ENCODE measurements at places on chromosomes 7 and 10.
A peak's percentile ranks its signal among the peaks of the same experiment; 100 is the strongest.

- DNase-seq = no peak
Measured at GRCh38 chr7:55066524-55066923, 47.7 kb downstream of the EGFR start.

GRCh38 chr7:30471205-30471604, 7.4 kb downstream of the NOD1 start:
- DNase-seq = no peak

- DNase-seq = no peak
Measured at GRCh38 chr7:142767861-142768260, 2.9 kb upstream of the PRSS2 start.

- no peak for DNase-seq
Measured at GRCh38 chr7:7354674-7355073, 172.3 kb downstream of the C1GALT1 start.

GRCh38 chr7:149824748-149825566, 13.2 kb upstream of the ZNF862 start:
- DNase-seq = no peak

DNA sequence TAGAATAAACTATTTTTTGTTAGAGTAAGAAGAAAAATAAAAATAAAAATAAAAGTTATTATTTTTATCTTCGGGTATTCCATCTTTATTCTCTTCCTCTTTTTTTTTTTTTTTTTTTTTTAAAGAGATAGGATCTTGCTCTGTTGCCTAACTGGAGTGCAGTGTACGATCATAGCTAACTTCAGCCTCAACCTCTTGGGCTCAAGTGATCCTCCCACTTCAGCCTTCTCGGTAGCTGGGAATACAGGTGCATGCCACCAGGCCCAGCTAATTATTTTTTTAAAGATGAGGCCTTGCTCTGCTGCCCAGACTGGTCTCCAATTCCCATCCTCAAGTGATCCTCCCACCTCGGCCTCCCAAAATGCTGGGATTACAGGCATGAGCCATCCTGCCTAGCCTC, 15.4 kb downstream of the STAM start:
- peak; percentile 56 for DNase-seq

DNA sequence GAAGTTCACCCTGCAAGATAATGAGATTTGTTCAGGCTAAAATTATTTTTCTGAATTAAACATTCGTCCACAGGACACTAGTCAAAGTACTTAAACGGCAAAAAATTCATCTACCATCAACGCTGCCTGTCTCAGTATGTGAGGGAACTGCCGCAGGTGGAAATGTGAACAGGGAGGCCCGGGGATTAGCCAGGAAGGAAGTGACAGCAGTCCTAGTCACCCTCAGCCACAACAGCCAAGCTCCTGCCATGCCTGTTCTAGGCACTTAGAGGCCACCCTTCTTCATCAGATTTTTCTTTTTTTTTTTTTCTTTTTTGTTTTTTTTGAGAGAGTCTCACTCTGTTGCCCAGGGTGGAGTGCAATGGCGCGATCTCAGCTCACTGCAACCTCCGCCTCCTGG, 9.4 kb downstream of the NUDT5 start:
- peak; percentile 58 for DNase-seq
